Activated T-cell treated with anti-CD3 and anti-CD28 coated beads for 24 hours (primary cell): ENCODE measurements at places on chromosomes 4 and X.

DNA sequence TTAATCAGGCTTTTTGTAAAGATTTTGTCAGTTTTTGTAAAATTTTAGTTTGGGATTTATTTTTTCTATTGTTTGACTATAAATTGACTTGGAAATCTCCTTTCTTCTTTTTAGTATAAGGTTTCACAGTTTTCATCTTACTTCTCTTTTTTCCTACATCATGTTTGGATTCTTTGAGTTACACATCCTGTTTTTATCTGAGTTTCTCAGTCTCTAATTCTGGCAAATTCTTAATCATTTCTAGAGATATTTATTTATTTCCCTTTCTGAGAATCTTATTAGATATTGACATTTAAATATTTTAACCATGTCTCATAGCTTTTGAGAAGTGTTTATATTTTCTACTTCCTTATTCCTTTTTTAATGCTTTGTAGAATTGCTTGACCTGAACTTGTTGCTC lies 20.7 kb downstream of the USP53 start:
- no peak for DNase-seq

DNA sequence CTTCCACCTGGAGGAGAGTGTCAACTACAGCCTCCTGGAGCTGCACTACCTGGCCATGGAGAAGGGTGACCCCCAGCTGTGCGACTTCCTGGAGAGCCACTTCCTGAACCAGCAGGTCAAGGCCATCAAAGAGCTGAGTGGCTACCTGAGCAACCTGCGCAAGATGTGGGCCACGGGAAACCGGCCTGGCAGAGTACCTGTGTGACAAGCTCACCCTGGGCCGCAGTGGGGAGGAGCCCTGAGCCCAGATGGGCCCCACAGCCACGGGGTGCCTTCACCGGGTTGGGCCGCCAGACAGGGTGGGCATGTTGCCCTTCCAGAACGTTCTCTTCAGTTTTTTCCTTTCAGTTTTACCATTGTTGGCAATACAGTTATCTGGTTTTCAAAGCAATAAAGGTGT lies 15.2 kb upstream of the FAM47A start:
- DNase-seq: no peak

DNA sequence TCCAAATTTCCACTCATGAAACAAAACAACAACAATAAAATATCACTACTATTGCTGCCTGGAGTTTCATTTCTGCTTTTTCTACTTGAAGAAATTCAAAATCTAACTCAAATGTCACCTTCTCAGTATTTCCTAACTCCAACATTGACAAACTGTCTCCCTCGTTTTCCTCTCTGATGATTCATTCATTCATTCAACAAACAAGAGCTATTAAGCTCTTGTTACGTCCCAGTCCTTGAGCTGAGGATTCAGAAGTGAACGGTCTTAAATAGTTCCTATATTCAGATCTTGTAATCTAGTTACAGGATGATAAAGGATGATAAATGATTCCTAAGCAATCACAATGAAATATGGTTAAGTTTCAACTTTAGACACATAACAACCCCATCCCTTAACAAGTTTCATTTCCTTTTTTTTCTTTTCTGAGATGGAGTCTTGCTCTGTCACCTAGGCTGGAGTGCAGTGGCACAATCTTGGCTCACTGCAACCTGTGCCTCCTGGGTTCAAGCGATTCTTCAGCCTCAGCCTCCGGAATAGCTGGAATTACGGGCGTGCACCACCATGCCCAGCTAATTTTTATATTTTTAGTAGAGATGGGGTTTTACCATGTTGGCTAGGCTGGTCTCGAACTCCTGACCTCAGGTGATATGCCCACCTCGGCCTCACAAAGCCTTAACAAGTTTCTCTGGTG lies 1.7 kb downstream of the SLC9B2 start:
- DNase-seq: no peak

DNA sequence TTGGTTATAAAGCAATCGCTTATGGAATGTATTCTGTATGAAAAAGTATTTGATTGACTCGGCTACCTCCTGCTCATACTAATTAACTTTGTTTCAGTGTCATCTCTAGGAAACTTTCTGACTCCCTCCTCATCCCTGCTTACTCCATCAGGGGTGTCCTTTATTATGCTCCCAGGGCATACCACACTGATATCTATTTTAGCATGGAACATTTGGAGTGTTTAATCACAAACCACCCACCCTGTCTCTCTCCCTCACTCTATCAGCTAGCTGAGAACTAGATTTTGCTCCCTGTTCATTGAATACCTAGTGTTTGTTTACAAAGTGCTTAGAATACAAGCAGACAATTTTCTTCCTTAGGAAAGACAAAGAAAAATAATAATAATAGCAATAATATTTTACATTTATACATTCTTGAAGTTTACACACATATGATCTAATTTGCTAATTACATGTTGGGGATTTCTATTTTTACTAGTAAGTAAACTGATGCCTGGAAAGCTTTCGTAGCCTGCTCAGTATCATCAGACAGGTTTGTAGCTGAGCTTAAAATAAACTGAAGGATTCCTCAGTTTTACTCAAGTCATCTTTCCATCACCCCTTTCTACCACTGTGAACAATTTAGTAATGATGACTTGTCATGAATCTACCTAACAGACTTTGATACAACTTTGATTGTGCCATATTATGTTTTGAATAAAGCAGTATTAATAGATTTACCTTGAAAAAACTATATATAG lies 811.4 kb upstream of the HS3ST1 start:
- DNase-seq: no peak

- DNase-seq: no peak
Measured at GRCh38 chr4:77742054-77742453, 77.1 kb downstream of the CNOT6L start.

GRCh38 chr4:95838192-95838591 lies 1.7 kb upstream of the PDHA2 start:
- no peak for DNase-seq

GRCh38 chr4:1993169-1993516 lies 15.6 kb downstream of the NELFA start:
- DNase-seq: no peak

DNA sequence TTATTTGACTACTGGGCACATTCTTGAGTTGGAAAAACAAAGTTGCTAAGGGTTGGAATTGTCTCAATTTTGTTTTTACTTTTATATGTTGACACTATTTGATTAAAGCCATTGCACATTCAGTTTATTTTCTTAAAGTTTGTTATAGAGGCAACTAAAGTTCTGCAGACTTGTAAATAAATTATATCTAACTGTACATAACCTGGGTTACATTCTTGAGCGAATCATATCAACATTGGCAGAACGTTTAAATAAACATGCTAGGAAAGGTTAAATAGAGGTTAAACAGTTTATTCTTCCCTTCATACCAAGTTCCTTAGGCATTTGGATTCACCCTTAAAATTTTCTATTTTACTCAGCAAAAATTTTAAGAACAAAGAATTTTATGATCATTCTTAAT lies 74.5 kb downstream of the UCHL1 start:
- DNase-seq: no peak
